ENCODE measurements at places on chromosomes 3 and 15. TPM values are rescaled to one million over a fixed set of nuclear protein-coding genes. Genes with fewer than 3 reads are reported as not detected.

PEX5L gene
- 0.31 TPM for polyA plus RNA-seq

FBXO45 gene
- polyA plus RNA-seq: 12.4 TPM

IL20RB gene
- polyA plus RNA-seq: 0.56 TPM

UMPS gene
- 52.9 TPM for polyA plus RNA-seq

CCDC54 gene
- 0.11 TPM for polyA plus RNA-seq

All from renal cortex interstitium (tissue), 15 donors.